ENCODE measurements at places on chromosomes 2 and 18. TPM values are rescaled to one million over a fixed set of nuclear protein-coding genes. Genes with fewer than 3 reads are reported as not detected.
A peak's percentile ranks its signal among the peaks of the same experiment; 100 is the strongest.

- no peak overlapping the region for H3K4me3 ChIP-seq
- H3K4me1 ChIP-seq = no peaks in the 10 kb centered on the region
- H3K27me3 ChIP-seq = no peaks in the 10 kb centered on the region
- no peaks in the 10 kb centered on the region for H3K36me3 ChIP-seq
Observed at GRCh38 chr2:58466804-58467203, 225.7 kb upstream of the FANCL start.

DNA sequence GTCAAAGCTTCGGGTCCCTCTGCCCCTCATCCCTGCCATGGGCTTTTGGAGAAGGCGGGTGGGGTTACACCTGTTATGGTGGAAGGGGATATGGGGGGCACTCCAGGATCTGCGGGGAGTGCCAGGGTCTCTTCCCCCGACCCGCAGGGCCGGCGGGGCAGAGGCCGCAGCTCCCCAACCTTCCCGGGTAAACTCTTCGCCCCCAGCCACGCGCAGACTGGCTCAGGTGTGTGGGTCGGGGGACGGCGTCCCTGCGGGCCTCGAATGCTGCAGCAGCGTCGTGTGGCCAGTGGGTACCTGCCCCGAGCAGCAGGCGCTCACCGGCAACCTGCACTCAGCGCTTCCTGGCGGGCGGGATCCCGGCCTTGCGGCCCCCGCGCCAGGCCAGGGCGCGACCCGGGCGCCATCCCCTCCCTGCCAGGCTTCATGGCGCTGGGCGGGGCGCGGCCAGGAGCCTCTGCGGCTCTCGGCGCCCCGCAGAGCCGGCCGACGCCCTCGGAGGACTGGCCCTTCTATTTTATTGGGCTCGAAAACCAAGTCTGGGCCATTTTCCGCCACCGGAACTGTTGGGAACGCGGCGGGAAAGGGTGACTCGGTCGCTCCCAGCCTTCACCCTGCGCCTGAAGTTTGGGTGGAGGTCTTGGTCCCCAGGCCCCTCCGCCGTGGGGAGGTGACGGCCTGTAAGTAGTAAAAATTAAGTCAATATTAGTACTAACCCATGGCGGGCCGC is 4.5 kb downstream of the GBX2 start:
- H3K27me3 ChIP-seq = peaks cover 12% of the 10 kb centered on the region
- peaks cover 29% of the 10 kb centered on the region for H3K36me3 ChIP-seq
- H3K27ac ChIP-seq = no peak overlapping the region
- H3K4me1 ChIP-seq = no peaks in the 10 kb centered on the region
- no peak for DNase-seq

DNA sequence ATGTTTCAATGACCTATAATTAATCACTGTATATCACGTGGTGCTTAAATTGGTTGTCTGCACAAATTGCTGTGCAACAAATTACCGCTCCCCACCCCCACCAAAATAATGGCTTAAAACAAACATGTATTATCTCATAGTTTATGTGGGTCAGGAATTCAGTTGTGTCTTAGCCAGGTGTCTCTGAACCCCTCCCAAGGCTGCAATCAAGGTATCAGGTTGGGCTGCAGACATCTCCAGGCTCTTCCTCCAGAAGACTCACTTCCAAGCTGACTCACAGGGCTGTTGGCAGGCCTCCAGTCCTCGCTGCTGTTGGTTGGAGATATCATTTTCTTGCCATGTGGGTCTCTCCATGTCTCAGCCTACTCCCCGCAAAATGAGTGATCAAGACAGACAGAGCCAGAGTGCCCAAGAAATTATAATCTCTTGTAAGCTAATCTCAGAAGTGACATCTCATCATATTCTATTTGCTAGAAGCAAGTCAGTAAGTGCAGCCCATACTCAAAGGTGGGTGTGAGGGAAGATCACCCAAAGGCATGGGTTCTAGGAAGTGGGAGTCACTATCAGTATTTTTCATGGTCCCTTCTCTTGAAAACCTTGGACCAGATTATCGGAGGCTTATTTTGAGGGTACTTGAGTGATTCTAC is 38.4 kb downstream of the SPC25 start:
- H3K27ac ChIP-seq = no peak overlapping the region
- H3K4me3 ChIP-seq = no peak overlapping the region
- peaks cover 12% of the 10 kb centered on the region for H3K36me3 ChIP-seq
- DNase-seq = peak; percentile 74

GRCh38 chr18:65762556-65762955 is 11.7 kb downstream of the CDH7 start:
- H3K27me3 ChIP-seq = no peaks in the 10 kb centered on the region
- no peak overlapping the region for H3K4me3 ChIP-seq
- H3K36me3 ChIP-seq = no peaks in the 10 kb centered on the region

- no peak overlapping the region for H3K4me3 ChIP-seq
- H3K27ac ChIP-seq = no peak overlapping the region
- no peak for DNase-seq
- no peaks in the 10 kb centered on the region for H3K36me3 ChIP-seq
- peaks cover 40% of the 10 kb centered on the region for H3K27me3 ChIP-seq
Observed at GRCh38 chr18:25075331-25075730, 276.6 kb downstream of the ZNF521 start.

DNA sequence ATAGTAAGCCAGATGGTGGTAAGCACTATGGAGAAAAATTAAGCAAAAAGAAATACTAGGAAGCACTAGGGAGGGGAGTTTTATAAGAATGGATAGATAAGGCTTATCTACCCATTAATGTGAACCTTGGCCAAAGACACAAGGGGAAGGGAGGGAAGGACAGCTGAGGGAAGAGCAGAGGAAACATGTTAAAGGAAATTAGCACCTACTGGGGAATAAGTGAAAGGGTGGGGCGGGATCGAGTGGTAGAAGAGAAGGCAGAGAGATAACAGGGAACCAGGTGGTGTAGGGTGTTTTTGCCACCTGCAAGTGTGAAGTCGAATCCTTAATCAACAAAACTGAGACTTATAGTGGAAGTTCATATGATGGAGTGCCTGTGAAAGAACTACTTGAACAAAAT is 1.7 kb downstream of the UNC80 start:
- no peaks in the 10 kb centered on the region for H3K36me3 ChIP-seq
- H3K27me3 ChIP-seq = peaks cover 32% of the 10 kb centered on the region
- DNase-seq = no peak
- peaks cover 7% of the 10 kb centered on the region for H3K4me1 ChIP-seq

- H3K4me3 ChIP-seq = no peak overlapping the region
- H3K27ac ChIP-seq = no peak overlapping the region
- no peak for DNase-seq
- peaks cover 42% of the 10 kb centered on the region for H3K4me1 ChIP-seq
Observed at GRCh38 chr2:134246154-134246874, 7.6 kb upstream of the MGAT5 start.

DNA sequence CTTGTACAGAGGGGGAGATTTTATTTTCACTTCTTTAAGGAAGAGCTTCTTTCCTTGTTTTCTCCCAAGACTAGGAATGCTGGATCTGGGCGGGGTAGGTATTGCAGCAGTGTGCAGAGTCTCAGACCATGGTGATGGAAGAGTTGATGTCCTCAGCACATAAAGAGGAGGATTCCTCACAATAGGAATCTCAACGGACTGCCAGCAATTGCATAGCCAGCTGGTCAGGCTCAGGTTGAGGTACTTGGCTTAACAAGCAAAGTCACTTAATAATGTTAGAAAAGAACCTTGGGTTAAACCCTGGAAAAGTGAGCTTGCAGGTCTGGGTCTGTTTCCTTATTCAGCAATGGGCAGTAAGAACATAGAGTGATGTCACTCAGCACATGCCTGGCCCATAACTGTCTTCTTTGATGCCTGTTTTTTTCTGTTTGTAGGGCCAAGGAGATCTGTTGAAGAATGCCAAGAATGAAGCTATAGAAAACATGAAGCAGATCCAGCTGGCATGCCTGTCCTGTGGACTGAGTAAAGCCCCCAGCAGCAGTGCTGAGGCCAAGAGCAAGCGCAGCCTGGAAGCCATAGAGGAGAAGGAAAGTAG is 342.1 kb downstream of the PLCL1 start:
- H3K27ac ChIP-seq = no peak overlapping the region
- H3K4me1 ChIP-seq = no peaks in the 10 kb centered on the region
- no peaks in the 10 kb centered on the region for H3K27me3 ChIP-seq
- no peak overlapping the region for H3K4me3 ChIP-seq
- no peaks in the 10 kb centered on the region for H3K36me3 ChIP-seq
- no peak for DNase-seq

DNA sequence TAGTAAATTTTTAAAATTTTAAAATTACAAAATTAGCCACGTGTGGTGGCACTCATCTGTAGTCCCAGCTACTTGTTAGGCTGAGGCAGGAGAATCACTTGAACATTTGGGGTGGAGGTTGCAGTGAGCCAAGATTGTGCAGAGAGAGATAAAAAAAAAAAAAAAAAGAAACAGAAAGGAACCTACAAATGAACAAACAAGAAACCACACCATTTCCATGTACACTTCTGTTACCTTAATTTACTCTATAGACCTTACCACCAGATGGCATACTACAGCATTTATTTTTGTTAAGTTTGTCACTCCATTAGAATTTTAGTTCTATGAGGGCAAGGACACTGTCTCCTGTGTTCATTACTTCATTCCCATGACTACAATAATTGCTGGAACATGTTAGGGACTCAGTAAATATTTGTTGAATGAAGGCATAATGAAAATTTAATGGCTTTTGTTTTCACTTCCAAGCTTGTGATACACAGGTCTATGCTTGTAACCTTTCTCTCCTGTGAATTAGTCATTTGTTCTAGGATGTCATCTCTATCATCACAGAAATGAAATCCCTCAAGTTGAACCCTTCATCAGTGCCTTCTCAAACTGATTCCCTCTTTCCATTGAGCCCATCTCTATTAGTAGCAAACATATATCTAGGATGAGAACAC is 76.0 kb downstream of the ARHGAP15 start:
- no peak overlapping the region for H3K4me3 ChIP-seq
- no peak for DNase-seq
- no peaks in the 10 kb centered on the region for H3K36me3 ChIP-seq
- no peaks in the 10 kb centered on the region for H3K27me3 ChIP-seq
- H3K4me1 ChIP-seq = no peaks in the 10 kb centered on the region
- H3K27ac ChIP-seq = no peak overlapping the region

GALR1 gene
- not detected for total RNA-seq

IMPA2 gene
- 30.9 TPM for total RNA-seq

TTC31 gene
- total RNA-seq = 26.2 TPM

LBX2 gene
- 3.0 TPM for total RNA-seq

CD207 gene
- not detected for total RNA-seq

ADCYAP1 gene
- total RNA-seq = not detected

TP53I3 gene
- 13.9 TPM for total RNA-seq

PMS1 gene
- 30.1 TPM for total RNA-seq

UGT1A10 gene
- 120 TPM for total RNA-seq
